Activated naive CD8-positive, alpha-beta T cell treated with anti-CD3 and anti-CD28 coated beads, Interleukin-2, amount 50 U/mL, for 16 hours (primary cell): ENCODE measurements at places on chromosomes 6 and 20.

DNA sequence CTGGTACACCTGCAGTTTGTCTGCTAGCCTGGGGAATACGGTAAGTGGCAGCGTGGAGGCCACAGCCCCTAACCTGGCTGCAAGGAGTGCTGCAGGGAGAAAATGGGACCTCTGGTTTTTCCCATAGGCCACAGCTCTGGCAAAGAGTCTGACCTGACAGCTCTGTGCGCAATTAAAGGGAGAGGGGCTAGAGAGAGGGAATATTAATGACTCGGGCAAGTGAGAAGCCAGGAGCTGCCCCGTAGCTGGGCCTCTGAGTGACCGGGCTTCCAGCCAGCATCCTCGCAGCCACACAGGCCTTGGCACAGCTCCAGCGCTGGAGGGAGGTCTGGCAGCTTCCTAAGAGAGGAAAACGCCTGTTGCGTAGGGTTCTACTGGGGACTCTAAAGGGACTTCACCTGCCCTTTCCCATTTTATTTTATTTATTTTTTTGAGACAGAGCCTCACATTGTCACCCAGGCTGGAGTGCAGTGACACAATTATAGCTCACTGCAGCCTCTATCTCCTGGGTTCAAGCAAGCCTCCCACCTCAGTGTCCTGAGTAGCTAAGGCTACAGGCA, 18.2 kb upstream of the OCSTAMP start:
- no peak for DNase-seq

DNA sequence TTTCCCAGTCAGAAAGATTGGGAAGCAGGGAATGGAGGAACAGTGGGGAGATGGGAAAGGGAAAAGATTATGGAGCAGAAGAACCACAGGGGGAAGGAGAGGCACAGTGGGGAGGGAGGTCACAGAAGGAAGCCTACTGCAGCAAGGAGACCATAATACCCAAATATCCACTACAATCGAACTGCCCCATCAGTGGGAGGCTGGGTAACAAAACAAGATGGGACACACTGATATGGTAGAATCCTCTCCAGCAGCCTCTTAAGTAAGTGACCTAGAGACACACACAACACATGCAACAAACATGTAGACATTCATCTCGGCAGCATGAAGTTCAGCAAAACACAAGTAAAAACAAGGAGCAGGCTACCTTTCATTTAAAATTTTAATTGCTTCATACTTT, 4.8 kb upstream of the FOXP4 start:
- no peak for DNase-seq

GRCh38 chr6:27294409-27294808, 17.7 kb downstream of the POM121L2 start:
- DNase-seq, result no peak

DNA sequence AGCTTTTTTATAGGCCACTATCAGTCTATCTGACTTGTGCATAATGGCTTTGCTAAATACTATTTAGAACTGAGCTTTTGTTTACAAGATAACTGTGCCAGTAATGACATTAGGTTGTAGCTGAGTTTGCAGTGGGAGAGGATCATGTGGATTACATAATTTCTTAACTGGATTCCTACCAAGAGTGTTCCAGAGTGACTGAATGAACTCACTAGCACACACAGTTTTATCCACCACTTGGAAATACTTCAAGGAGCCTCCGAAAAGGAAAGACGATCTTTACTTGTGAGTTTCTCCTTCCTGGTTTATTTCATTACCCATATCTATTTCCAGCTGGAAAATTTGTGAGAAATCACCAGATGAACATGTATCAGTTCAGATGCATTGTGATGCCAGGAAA, 10.9 kb upstream of the SYNE1 start:
- no peak for DNase-seq

- no peak for DNase-seq
Observed at GRCh38 chr6:14119784-14120183, 2.2 kb downstream of the CD83 start.

GRCh38 chr6:44216677-44217331, at the start of gene MYMX:
Gene MYMX (plus strand): TSS chr6:44216926. CDS start chr6:44217472, 546 bp downstream.
- no peak for DNase-seq

- no peak for DNase-seq
Observed at GRCh38 chr20:52447225-52447551, 255.6 kb upstream of the ZFP64 start.

- DNase-seq, result no peak
Observed at GRCh38 chr20:38635721-38636288, 34.2 kb downstream of the ARHGAP40 start.

DNA sequence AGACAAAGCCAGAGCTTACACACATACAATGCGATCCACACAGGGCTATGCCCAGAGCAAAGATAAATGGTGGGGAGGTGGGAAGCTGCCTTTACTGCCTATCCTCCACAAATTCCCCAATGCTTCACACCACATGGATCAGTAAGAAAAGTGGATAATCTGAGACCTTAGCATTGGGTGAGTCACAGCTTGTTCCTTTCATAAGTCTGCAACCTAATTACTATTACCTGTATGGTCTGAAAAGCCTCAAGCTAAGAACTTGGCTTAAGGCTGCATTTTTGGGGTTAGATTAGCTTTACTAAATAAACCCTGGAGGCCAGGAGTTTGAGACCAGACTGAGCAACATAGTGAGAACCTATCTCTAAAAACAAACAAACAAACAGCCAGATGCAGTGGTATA, 66.0 kb upstream of the BTBD3 start:
- no peak for DNase-seq

GRCh38 chr6:148837941-148838340, 91.1 kb downstream of the UST start:
- DNase-seq, result no peak

DNA sequence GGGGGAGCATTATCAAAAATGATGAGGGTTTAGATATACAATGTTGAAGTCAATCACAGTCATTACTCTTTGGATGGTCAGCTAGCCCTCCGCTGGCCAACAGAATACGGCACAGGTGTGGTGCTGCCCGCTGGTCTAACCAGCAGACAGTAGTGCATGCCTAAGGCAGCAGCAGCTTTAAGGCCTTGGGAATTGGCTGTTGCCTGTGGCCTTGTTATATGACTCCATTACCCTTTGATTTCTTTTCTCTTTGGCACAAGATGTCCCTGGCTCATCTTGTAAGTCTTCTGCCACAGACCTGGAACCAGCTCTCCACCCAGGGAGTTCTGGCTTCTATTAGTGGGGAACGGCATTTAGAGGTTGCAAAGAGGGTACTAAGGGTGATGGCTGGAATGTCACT, 110.2 kb downstream of the WDR27 start:
- DNase-seq, result no peak

DNA sequence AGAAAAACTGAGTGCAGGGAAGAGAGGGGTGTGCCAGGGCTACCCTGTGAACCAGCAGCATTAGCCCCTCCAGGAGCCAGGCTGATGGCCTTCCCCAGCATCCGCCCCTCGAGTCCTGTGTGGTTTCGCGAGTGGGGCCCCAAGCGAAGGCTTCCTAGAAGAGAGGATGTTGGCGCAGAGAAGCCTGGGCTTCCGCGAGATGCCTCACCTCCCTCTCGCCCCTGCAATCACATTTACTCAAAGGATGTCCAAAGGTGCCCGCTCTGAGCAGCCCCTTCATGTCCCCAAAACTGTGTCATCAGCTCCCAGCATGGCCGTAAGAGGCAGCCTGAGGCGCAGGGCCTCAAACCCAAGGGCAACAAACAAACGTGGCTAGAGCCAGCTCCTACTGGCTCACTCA, 111.7 kb downstream of the PREX1 start:
- peak; percentile 15 for DNase-seq

DNA sequence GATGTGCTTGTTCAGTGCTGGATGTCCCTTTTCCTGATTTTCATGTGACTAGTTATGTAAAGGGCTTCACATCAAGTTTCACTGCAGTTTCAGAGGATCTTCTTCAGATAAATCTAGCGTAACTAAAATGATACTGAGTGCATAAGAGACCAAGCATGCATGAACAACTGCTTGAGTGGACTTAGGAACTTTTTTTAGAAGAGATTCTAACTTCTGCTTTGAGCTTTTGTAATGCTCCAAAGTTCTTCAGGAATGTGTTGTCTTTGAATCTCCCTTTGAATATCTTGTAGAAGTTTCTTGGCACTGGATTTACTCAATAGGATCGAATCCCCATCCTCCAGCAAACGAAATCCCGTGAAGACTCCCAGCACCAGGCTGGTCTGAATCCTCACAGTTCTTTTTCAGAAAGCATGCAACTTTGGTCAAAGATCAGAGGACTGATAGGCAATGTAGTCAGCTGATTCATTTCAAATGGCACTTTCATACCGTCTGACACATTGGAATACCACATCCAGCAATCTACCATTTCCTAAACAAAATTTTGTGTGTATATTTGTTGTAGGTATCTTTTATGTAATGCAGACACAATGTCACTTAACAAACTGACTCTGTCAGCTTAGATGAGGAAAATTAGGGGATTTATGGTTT, 33.2 kb downstream of the ENPP1 start:
- DNase-seq, result no peak

- no peak for DNase-seq
Observed at GRCh38 chr6:21529431-21529830, 64.1 kb upstream of the SOX4 start.

- no peak for DNase-seq
Observed at GRCh38 chr6:24330137-24330732, 27.6 kb downstream of the DCDC2 start.

GRCh38 chr6:43491750-43492661, 14.6 kb downstream of the TJAP1 start:
- DNase-seq, result no peak

DNA sequence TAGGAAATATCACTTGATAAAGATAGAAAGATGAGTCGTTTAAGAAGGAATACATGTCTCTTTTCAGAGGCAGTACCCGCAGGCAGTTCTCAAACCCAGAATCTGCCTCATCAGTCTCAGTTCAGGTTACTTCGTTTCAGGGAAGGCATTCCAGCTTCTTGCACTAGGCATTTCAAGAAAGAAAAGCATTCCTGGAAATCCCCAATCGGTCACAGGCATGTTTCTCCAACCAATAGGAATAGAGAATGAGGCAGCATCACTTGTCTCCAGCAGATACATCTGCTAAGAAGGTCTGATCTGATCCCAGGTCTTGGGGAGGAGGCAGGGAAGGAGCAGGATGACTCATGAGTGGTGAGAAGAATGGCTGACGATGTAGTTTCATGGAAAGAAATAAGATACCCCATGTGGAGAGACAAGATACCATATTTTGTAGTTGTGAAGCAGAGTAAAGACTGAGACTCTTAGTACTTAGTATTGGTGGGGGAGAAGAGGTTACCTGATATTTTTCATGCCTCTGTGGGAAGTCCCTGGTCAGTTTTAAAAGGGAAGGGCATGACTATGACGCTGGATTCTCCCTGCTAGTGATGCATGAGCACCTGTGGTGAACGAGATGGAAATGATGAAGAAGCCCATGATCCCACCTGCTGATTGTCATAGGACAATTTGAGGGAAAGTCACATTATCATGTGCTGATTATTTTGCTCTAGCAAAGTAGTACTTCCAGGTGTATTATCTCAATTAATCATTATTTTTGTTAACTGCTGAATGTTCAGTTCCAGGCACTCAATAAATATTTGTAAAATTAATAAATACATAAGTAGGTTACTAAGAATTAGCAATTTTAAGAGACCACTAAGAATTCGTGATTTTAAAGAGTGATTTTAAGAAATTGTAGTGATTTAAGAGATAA, 20.3 kb upstream of the HLA-DRB1 start:
- peak; percentile 7 for DNase-seq

GRCh38 chr20:7113577-7114466, 346.3 kb downstream of the BMP2 start:
- DNase-seq, result no peak

DNA sequence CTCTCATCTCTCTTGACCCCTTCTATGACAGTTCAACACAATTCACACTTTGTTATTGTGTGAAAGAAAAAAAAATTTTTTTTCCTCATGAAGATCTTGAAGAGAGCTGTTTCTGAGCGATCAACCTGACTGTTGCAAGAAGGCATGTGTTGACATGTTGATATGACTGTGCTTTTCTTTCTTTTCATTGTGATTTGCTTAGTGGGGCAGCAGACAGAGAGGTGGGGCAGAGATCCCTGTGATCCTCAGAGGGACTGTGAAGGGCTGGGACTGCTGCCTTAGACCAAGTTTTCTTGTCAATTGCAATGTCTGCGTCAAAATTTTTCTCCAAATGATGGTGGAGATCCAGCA, 70.8 kb upstream of the IYD start:
- DNase-seq, result no peak

DNA sequence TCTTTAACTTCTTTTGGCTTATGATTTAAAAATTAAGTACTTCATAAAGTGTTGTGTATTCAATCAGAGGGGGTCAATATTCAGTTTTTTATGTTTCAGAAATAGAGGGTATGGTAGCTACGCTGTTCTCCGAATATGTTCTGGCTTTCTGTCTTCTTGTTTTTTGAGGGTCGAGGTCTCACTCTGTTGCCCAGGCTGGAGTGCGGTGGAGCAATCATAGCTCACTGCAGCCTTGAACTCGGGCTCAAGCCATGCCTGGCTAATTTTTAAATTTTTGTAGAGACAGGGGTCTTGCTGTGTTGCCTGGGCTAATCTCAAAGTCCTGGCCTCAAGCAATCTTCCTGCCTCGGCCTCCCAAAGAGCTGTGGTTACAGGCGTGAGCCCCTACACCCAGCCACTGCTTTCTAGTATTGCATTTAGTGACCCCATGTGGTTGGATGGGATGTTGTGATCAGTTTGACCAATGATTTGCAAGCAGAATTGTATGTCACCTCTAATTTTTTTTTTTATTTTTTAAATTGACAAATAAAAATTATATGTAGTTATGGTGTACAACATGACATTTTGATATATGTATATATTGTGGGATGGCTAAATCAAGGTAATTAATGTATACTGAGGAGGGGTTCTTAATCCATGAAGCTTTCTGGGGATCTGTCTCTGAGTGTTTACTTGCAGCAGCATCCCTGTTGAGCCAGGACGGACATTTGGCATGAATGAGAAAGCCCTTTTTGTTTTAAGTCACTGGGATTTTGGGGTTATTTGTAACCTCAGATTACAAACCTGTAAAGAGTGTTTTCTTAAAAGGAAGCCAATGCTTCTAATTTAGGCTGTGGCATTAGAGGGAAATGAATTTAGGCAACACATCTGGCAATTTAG, 38.5 kb upstream of the DEK start:
- no peak for DNase-seq

DNA sequence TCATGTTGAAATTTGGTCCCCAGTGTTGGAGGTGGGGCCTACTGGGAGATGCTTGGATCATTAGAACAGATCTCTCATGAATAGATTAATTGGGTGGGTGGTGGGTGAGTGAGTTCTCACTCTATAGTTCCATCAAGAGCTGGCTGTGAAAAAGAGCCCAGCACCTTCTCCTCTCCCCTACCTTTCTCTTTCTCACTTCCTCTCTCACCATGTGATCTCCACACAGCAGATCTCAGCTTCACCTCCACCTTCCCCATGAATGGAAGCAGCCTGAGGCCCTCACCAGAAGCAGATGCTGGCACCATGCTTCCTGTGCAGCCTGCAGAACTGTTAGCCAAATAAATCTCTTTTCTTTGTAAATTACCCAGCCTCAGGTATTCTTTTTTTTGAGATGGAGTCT, 12.9 kb upstream of the GMNN start:
- no peak for DNase-seq

DNA sequence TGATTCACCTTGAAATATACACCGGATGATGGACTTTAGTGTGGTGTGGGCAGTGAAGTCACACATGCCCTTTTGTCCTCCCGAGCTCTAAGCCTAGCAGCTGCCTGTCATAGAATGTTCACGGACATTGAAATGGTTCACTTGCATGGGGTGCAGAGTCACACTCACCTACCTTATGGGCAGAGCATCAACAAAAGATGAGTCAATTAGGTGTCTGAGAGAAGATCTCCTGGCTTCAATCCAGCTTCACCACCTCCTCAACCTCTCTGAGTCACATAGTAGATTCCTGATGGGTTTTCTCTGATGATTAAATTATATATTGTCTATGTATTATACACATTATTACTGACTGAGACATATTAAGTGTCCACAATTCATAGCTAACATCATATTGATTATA, 48.1 kb upstream of the HLA-E start:
- DNase-seq, result no peak
